ENCODE measurements at places on chromosomes 7 and 10. TPM values are rescaled to one million over a fixed set of nuclear protein-coding genes. Genes with fewer than 3 reads are reported as not detected.

HTR7 gene
- polyA plus RNA-seq = 0.61 TPM

DNA sequence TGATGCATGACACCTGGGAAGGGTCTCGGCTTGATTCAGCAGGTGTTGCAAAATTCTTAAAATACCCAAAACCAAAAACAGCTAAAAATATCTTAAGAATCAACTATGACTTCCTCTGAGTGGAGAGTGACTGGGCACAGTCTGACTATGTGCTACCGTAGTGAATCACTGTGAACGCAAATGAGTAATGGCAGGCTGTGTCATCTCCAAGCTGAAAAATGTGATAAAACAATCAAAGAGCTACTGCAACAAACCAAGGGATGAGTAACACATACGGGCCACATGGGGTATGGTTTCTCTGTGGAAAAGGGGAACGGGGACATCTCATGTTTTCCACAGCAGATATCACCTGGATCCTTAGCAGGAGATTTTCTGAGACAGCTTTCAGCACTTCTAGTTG lies 127.5 kb downstream of the ABCA13 start:
- no peak for DNase-seq

MMRN2 gene
- not detected for polyA plus RNA-seq

SLC39A12 gene
- not detected for polyA plus RNA-seq

DNA sequence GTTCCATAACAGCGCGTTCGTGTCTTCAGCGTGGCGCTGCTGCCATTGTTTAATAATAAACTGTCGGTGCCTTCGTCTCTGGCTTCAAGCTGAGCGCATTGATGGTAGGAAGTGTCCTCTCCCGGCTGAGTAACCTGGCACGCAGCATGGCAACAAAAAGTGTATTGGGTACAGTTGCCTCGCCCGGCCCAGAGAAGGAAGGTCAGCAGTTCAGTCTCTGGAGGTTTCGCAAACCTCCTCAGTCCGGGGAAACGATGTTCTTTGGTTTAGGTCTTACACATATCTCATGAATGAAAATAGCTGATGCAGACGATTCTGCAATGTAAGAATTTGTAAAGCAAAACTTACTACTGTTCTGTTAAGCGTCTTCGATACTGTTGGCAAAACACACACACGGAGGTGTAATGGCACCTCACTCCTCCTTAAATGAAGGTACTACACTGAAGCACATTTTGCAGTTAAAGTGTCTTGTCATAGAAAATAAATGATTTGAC lies 739 bp upstream of the CCDC186 start:
- no peak for DNase-seq

DNA sequence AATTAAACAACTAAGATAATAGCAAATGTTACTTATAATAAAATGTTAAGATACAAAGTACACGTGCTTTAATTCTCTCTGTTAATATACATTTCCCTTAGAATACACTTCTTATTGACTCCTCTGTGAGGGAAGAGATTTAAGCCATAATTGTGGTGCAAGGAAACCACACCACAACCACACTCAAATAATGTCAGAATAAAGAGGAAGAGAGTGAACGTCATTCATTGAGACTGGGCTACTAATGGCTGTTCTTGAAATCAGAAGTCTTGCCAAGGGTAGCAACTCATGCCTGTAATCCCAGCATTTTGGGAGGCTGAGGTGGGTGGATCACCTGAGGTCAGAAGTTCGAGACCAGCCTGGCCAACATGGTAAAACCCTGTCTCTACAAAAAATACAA lies 10.0 kb downstream of the FAM171A1 start:
- no peak for DNase-seq

RFC2 gene
- polyA plus RNA-seq = 79.5 TPM

- DNase-seq = no peak
Measured at GRCh38 chr10:7157091-7157490, 253.7 kb downstream of the SFMBT2 start.

DNA sequence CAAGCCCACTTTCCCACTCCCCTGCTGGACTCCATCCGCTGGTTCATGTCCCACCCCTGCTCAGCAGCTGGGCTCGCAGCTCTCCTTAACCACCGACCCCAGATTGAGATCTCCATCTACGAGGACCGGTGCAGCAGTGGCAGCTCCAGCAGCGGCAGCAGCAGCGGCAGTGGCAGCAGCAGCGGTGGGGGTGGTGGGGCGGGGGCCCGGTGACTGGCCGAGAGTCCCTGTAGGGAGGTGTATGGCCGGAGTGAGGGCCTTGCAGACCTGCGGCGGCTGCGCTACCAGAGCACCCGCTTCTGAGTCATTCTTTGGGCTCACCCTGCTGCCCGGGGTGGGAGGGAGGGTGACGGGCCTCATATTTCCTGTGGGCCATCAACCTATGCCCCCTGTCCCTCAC lies 15.8 kb downstream of the GOLGA7B start:
- no peak for DNase-seq

CTBP2 gene
- 154 TPM for polyA plus RNA-seq

SPDYE2B gene
- polyA plus RNA-seq = not detected

ATRNL1 gene
- not detected for polyA plus RNA-seq

DNA sequence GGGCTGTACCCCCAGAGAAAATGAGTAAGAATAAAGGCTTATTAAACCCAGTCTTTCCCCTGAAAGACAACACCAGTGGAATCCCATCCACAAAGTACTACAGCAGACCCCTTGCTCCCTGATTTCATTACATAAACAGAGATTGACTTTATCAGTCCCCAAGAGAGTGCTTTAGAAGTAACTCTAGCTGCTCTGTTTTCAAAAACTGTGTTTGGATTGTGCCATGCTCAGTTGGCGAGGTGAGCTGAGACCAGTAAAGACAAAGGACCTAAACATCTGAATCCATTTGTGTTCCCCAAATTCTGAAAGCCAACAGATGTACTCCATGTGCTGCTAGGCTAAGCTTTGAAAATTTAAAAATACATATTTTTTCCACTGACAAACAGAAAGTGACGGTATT lies 127.0 kb downstream of the ATE1 start:
- DNase-seq = no peak

DNA sequence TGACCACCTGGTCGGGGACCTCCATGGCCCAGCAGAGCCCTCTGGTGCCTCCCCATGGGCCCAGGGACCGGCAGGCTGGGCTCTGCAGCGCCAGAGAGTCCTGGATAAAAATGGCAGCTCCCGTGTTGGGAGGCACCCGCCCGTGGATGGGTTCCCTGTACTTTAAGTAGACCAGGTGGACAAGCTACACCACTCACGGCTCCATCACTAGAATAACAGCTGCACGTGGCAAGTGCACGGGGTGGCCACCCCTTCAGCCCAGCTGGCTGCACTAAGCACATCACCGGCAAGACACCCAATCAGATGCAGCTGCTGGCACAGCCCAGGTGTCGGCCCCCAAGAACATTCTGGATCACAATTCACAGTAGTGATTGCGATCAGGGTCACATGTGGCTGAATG lies 69.8 kb downstream of the DIP2C start:
- no peak for DNase-seq

GRCh38 chr10:33616956-33617355 lies 282.5 kb upstream of the NRP1 start:
- DNase-seq = no peak

- no peak for DNase-seq
Measured at GRCh38 chr7:21064698-21065648, 278.3 kb upstream of the SP8 start.

DNA sequence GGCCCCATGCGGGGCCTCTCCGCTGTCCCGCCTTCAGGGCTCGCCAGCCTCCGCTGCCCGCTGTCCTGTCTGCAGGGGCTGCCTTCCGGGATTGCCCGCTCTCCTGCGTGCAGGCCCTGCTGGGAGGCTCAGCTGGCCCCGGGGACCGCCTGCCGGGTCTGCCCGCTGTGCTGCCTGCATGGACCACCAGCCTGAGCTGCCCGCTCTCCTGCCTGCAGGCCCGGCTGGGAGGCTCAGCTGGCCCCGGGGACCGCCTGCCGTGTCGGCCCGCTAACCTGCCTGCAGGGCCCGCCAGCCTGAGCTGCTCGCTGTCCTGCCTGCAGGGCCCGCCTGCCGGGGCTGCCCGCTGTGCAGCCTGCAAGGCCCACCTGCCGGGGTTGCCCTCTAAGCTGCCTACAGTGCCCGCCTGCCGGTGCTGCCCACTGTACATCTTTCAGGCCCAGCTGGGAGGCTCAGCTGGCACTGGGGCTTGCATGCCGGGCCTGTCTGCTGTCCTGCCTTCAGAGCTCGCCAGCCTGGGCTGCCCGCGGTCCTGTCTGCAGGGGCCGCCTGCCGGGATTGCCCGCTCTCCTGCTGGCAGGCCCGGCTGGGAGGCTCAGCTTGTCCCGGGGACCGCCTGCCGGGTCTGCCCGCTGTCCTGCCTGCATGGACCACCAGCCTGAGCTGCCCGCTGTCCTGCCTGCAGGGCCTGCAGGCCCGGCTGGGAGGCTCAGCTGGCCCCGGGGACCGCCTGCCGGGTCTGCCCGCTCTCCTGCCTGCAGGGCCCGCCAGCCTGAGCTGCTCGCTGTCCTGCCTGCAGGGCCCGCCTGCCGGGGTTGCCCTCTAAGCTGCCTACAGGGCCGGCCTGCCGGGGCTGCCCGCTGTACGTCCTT lies 165.1 kb downstream of the GLRX3 start:
- peak; percentile 34 for DNase-seq

MUC3A gene
- not detected for polyA plus RNA-seq

SYCE1 gene
- not detected for polyA plus RNA-seq

SDHAF3 gene
- 36.8 TPM for polyA plus RNA-seq

GRCh38 chr7:66315192-66315591 lies 110.1 kb downstream of the TPST1 start:
- DNase-seq = no peak

DNA sequence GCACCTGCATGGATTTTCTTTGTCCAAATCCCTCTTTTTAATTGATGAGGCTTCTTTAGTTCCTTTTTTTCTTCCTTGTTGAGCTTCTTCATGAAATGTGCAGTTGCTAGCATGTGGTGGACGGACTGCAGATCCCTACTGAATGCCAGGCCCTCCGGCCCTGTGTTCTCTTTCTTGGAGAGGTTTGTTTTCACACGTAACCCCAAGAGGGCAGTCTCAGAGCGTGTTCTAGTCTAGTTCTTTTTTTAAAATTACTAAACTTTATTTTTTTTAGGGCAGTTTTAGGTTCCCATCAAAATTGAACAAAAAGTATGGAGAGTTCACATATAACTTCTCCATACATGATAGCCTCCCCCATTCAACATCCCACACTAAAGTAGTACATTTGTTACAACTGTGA lies 190.0 kb downstream of the CFTR start:
- no peak for DNase-seq

CPED1 gene
- polyA plus RNA-seq = 2.2 TPM

GRCh38 chr7:50333221-50333651 lies 28.7 kb downstream of the IKZF1 start:
- no peak for DNase-seq

GRCh38 chr10:62000037-62000603 lies 98.6 kb downstream of the ARID5B start:
- DNase-seq = no peak

PNLIP gene
- not detected for polyA plus RNA-seq

- no peak for DNase-seq
Measured at GRCh38 chr7:92306153-92306552, 60.4 kb downstream of the ANKIB1 start.

- no peak for DNase-seq
Measured at GRCh38 chr7:86653919-86654659, 10.4 kb downstream of the GRM3 start.

HOGA1 gene
- polyA plus RNA-seq = not detected

- no peak for DNase-seq
Measured at GRCh38 chr7:91358303-91358702, 94.1 kb downstream of the FZD1 start.

GRCh38 chr7:114415064-114415989 lies 712 bp downstream of the FOXP2 start:
- DNase-seq = no peak

GRCh38 chr10:124251317-124252065 lies 158.1 kb upstream of the CHST15 start:
- DNase-seq = no peak

GRCh38 chr10:44853148-44853734 lies 57.9 kb upstream of the TMEM72 start:
- no peak for DNase-seq

- DNase-seq = no peak
Measured at GRCh38 chr7:120842121-120842621, 15.8 kb downstream of the TSPAN12 start.

EPHA1 gene
- polyA plus RNA-seq = 0.22 TPM

DNA sequence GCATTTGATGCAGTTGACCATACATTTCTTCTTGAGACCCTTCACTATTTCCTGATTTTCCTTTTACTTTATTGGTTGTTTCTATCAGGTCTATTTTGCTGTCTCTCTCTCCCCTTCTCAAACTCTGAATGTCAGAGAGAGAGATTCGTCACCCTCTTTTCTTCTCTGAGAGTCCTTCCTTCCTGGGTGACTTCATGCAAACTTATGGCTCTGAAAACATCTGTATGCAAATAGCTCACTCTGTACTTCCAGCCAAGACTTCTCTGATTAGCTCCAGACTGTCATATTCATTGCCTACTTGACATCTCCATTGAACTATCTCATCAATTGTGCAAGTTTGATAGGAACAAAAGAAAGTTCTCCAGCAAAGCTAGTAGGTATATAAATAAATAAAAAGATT lies 191.7 kb upstream of the KLF6 start:
- no peak for DNase-seq

- no peak for DNase-seq
Measured at GRCh38 chr7:142739923-142740492, 9.3 kb upstream of the PRSS1 start.

NPFFR1 gene
- not detected for polyA plus RNA-seq

DNA sequence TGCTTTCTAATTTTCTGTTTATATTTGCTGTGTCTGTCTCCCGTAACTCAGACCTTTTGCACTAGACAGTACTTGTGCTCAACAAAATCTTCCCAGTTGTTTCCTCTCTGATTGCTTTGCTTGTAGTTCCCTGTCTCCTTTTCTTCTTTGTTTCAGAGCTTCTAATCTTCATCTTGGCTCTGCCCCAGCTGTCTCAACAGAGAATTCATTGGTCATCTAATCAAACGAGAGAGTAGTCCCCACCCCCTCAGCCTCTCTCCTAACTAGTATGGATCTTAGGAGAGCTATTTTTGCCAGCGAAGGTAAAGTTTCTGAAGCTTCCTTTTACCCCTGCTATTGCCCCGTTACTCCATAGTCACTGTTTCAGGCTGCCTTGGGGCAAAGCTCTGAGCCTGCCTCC lies 32.8 kb downstream of the SLC26A4 start:
- no peak for DNase-seq

DNA sequence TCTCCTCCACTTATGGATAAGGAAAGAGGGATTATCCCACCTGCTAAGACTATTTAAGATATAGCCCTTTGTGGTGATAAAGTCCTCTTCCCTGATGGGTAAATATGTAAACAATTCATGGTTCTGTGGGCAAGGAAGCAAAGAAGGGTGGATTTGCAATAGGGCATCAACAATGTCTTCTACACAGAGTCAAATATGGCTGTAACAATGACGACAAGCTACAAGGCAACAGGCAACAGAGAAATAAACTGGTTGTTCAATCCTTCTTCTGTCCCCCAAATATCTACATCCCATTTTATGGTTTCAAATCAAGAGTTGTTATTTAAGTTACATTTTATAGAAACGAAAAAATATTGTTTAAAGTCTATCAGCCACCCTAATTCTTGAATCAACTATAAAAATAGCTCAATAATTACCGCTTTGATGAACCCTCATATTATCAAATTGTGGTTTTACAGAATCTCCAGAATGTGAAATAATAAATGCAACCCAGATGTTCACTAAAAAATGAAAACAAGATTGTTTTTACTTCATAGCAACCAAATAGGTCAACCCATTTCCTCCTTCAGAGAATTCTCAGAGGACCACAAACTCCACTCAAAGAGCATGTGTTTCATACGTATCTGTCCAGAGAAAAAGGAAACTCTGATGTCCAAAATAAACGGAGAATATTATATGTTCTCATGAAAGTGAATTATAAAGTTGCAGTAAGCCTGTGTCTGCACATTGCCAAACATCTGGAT lies 13.8 kb downstream of the CYTH3 start:
- no peak for DNase-seq

VCL gene
- 38.6 TPM for polyA plus RNA-seq

GRCh38 chr10:58508316-58508715 lies 4.4 kb upstream of the BICC1 start:
- no peak for DNase-seq

All from immature natural killer cell (primary cell).